Astrocyte of the spinal cord (primary cell): ENCODE measurements at places on chromosomes 5 and 9.

DNA sequence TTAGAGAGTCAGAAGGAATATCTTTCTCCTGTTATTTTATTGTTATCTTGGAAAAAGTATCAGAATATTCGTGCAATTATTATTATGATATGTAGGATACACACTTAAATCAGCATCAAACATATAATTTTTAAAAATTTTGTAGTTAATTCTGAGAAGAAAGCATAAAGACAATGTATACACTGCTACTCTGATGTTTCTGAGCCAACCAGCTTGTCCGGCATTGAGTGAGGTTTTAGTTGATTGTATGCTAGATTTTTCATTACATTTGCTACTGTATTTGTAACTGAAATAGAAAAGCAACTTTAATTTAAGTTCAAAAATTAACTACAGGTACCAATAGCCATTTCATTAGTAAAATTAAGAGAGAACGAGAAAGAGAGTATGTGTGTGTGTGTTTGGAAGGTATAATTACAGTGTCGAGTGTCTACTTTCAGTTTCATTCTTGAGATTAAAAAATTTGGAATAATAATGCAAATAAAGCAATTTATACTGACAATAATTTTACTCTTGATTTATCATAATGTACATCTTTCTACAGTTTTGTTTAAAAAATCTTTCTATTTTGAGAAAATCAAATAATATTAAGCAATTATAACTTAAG lies 160.4 kb upstream of the CDH12 start:
- no peak for DNase-seq

GRCh38 chr9:4119778-4120554 lies 179.9 kb downstream of the GLIS3 start:
- DNase-seq: no peak

DNA sequence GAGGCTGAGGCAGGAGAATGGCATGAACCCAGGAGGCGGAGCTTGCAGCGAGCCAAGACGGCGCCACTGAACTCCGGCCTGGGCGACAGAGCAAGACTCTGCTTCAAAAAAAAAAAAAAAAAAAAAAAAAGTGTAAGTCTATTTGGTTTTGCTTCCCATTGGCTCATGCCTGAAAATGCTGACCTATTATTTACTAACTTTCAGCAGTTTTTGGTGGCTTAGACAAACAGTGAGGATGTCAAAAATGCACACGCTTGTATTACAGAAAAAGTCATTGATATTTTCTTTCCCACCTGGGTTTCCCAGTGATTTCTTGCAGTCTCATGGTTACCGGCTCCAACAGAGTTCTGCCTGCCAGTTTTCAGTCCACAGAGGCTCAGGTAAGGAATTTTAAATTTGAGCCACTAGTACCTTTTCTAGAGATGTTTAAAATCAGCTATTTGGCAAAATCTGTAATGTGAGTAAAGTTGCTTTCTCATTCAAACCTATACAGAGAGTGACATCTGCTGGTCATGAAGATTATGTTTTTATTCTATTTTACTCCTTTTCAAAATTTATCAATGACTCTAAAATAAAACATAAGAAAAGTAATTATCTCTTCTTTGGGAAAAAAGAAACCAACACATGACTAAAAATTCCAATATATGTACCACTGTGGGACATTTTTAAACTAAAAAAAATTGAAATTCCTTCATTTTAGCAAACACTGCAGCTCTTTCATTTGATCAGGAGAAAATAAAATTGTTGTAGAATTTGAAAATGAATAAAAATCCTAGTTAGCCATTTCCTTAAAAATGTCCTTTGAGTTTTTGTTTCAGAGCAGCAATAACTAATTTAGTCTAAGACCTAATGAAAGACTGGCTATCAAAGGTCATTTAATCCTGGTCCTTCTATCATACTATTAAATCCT lies 8.8 kb downstream of the FAM200C start:
- DNase-seq: peak; percentile 42

DNA sequence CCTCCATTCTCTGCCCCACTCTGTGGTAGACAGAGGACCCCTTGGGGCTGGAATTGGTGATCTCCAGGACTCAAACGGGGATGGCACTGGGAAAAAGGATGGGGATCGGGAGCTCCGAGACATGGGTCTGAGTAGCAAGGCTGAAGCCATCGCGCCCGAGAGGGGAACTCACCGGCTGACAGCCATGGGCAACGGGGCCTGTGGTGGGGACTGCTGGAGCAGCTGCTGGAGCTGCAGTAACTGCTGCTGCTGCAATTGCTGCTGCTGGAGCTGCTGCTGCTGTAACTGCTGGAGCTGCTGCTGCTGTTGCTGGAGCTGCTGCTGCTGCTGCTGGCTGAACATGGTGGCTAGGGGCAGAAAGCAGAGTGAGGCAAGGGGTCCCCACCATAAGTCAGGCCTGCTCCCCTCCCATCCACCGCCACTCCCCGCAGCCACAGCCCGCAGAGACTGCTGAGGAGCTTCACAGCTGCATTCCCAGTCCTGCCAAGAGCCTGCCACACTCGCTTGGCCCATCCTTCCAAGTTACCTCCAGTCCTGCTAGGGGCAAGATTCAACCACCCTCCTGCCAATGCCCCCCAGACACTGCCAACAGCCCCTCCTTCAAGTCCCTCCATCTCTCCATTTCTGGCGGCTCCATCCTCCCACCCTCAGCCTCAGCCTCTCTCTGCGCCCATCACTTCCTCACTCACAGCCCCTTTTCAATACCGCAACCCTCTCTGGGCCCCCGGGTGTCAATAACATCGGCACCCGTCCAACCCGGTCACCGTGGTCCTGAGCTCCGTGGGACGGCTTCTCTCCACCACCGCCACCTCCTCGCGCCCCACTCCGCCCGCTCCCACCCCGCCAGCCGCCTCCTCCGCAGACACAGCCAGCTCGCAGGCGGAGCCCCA lies 611 bp downstream of the CIZ1 start:
- no peak for DNase-seq

DNA sequence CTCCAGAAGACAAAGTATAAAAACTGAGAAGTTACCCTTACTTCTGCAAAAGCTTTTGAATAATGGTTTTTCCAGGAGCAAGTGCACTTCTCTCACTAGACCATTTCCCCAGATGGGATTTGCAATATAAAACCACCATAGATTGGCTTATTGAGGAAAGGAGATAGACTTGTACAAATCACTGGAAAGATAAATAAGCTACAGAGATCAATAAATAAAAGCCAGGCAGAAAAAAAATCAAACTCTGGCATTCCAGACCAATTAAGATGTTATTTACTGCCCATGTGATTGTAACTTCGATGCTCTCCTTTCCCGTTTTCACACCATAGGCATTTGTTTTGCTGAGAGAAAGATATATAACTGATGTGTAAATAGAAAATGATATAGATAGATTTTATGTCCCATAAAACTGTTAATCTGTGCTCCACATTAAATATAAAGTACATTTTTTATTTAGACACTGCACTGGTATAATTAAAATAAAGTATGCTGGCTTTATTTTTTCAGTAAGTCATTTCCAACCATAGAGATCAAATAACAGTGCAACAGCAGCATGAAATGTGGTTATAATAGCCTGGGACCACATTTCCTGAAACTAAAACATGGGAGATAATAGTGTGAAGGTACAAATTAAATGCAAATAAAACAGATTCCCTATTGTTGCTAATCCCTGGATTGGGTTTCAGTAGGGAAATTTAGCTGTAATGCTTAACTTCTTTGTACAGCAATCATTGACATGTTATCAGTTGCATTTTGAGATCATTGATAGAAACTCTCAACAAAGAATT lies 177.7 kb downstream of the NR2F1-AS1 start:
- DNase-seq: no peak

DNA sequence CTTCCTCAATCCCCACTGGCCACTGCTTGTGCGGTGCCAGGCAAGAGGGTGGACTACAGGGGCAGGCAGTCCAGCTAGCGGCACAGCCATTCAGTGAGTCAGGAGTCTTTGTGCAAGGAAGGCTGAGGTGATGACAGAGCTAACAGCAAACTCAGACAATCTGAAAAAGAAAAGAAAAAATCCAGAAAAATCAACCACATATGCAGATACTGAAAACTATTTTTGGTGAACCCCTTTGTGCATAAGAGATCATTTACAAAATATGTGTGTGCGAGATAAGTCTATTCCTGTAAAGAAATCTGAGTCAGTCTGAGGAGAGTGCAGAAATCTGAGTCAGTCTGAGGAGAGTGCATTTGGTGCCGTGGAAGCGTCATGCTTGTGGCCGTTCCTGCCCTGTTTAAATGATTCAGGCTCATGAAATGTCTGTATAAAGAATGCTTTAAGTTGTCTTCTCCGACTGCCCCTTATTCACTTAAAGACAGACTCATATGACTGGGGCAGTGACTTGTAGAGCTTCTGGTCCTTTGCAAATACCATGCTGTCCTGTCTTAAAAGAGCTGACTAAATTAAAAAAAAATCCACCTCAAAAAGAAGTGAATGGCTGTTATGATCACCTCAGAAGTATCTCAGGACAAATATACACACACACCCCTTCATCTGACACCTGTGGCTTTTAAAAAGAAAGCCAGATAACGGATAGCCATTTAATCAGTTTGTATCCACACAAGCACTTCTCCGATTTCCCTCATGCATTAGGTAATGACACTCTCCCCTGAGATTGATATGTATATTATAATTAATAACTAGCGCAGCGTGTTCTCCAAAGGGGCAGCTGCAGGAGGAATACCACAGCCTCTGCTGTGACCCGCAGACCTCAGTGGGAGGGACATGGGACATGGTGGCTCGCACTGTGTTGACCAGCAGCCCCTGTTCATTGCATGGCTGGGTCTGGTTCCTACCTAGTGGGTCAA lies 47.3 kb downstream of the TRIO start:
- DNase-seq: peak; percentile 98

GRCh38 chr9:12740845-12741244 lies 34.0 kb upstream of the LURAP1L start:
- DNase-seq: no peak
